ENCODE measurements at places on chromosomes 7 and 10. TPM values are rescaled to one million over a fixed set of nuclear protein-coding genes. Genes with fewer than 3 reads are reported as not detected.

Gene OR9A2
- not detected for total RNA-seq

Gene KCND2
- total RNA-seq: not detected

Gene IKZF1
- total RNA-seq: not detected

Gene EPO
- total RNA-seq: not detected

Gene PCLO
- total RNA-seq: 0.45 TPM

Gene VIPR2
- not detected for total RNA-seq

Gene AKR1E2
- total RNA-seq: 7.1 TPM

Gene TUBB8
- total RNA-seq: not detected

Gene PIK3CG
- total RNA-seq: 7.2 TPM

Gene TSPAN13
- total RNA-seq: 19.5 TPM

Gene TM9SF3
- 109 TPM for total RNA-seq

Gene PNLIPRP3
- not detected for total RNA-seq

Gene PPP1R3A
- total RNA-seq: not detected

Gene SAMD9
- 10.7 TPM for total RNA-seq

Gene FAM20C
- total RNA-seq: 19.8 TPM

Gene C10orf71
- under 0.01 TPM for total RNA-seq

Gene CYP2C19
- not detected for total RNA-seq

Gene SHOC2
- 45.3 TPM for total RNA-seq

Gene AKR1C1
- total RNA-seq: 3.2 TPM

Gene TMEM236
- total RNA-seq: 0.19 TPM

Gene SEMA3D
- total RNA-seq: 2.4 TPM

Gene MEPCE
- total RNA-seq: 42.9 TPM

Gene OR2A12
- not detected for total RNA-seq

Gene NIPSNAP2
- 34.8 TPM for total RNA-seq

Gene IFIT3
- total RNA-seq: 3.5 TPM

Gene SP8
- total RNA-seq: not detected

Gene GPR146
- total RNA-seq: 40.0 TPM

Gene TMEM26
- total RNA-seq: 0.09 TPM

Gene TFR2
- 0.19 TPM for total RNA-seq

Gene PDZD7
- total RNA-seq: 0.27 TPM

Gene DKK1
- 86.2 TPM for total RNA-seq

Gene CLDN4
- under 0.01 TPM for total RNA-seq

Gene SHTN1
- total RNA-seq: 3.4 TPM
